AG09319 (cell line): ENCODE measurements at places on chromosomes 11 and 22.

GRCh38 chr11:97965849-97966646 is 1054.7 kb upstream of the CNTN5 start:
- DNase-seq, result peak; percentile 14

DNA sequence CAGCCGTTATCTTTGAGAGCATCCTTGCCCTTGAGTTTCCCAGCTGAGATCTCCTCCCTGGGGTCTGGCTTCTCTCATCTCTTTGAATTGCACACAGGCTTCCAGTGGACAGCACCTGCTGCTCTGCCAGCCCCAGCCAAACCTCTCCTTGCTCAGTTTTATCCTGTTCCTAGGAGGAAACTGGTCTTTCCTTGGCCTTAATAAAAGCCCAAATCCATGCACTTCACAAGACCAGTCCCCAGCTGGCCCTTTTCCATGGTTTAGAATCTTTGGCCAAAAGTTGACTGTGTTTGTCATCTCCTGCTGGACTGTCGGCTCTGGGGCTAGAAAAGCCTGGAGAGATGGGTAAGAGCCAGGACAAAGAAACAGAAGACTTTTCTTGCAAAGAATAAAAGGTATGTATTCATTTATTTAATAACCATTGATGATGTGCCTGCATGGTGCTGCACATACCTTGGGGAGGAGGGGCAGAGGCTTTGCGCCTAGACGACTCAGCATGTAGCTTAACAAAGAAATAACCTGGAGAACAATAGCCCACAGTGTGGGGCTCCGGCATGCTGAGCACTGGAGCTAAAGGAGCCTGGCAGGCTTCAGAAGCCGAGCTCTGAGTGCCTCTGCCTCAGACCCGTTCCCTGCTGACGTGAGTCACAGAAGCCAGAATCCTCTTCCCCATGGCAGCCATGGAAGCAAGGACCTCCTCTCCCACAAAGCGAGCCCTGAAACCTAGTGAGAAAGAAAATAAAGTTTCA is 319.3 kb upstream of the B3GAT1 start:
- no peak for DNase-seq

GRCh38 chr11:14029971-14030920 is 67.7 kb downstream of the SPON1 start:
- DNase-seq, result peak; percentile 40

DNA sequence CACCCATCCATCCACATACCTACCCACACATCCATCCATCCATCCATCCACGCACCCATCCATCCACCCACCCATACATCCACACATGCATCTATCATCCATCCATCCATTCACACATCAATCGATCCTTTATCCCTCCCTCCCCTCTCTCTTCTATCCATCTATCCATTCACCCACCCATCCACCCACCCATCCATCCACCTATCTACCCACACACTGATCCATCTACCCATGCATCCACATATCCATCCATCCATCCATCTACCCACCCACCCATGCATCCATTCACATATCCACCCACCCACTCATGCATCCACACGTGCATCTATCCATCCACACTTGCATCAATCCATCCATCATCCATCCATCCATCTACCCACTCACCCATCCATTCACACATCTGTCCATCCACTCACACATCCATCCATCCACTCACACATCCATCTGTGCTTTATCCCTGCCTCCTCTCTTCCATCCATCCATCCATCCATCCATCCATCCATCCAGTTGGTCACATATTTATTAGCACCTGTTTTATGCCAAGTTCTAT is 366.1 kb downstream of the CTTN start:
- no peak for DNase-seq

GRCh38 chr11:18371279-18371678 is 23.1 kb upstream of the LDHA start:
- no peak for DNase-seq

- DNase-seq, result no peak
Observed at GRCh38 chr11:72523991-72524390, 89.7 kb upstream of the CLPB start.

- DNase-seq, result no peak
Observed at GRCh38 chr11:69682681-69683326, 7.7 kb upstream of the LTO1 start.
